Type B pancreatic cell (in vitro differentiated cells): ENCODE measurements at places on chromosomes 1 and 21. TPM values are rescaled to one million over a fixed set of nuclear protein-coding genes. Genes with fewer than 3 reads are reported as not detected.

DNA sequence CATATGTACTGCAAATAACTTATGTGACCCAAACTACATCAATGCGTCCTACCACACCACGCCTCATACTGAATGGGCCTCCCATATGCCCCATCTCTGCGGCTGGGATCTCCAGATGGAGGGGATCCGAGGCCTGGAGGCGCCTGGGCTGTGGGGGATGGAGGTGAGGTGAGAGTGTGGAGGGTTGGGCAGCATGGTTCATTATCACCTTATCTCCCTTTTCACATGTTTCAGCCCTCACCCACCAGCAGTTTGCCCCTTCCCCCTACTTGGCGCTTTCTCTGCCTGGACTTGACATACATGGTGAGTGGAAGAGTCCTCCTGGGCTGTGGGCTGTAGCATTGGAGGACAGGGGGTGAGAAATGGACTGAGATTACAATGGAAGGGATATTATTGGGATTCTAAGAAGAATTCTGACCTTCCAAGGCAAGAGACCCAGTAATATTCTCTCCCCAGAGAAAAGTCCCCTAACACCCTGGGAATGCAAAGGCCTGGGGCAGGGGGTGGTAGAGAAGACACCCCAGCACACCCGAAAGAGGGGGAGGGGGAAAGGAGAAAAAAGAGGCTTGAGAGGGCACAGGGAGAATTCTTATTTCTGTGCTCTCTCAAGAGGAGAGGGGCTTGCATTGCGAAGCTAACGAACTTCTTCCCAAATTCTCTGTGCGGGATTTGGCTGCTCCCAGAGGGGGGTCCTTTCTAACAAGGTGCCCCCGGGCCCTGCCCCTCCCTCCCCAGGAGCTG is 61.4 kb downstream of the MEF2D start:
- no peak overlapping the region for H3K4me3 ChIP-seq
- peaks cover 8% of the 10 kb centered on the region for H3K4me1 ChIP-seq
- H3K27ac ChIP-seq: no peak overlapping the region
- no peak for DNase-seq

DNA sequence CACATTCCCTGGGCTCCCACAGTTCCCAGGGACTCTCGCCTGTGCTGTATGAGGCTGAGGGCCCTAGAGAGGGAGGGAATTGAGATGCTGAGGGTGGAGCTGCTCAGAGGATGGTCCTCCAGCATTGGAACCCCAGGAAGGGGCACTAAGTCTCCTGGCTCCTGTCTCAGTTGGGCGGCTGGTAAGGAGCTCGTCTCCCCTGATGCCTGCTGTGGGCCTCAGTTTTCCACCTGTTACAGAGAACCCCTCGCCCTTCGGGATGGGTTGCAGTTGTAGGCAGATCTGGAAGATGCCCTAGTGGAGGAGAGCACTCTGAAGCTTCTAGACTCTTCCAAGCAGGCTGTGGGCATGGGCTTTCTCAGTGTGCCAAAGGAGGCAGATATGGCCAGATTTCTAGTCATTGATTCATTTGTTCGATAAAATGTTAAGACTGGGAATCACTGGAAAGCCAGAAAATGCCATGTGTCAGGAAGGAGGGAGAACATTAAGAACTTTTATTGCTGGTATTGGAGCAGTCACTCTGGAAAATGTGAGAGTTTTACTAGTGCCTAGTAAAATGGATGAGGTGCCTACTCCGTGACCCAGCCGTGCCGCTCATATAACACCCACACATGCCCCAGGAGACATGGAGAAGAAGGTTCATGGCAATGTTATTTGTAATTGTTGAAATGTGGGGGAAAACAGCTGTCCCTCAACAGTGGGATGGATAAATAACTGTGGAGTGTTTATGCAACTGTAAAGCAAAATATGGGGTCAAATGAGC is 828 bp upstream of the MYBPH start:
- no peak for DNase-seq
- no peak overlapping the region for H3K27ac ChIP-seq
- peaks cover 27% of the 10 kb centered on the region for H3K4me1 ChIP-seq

- no peak for DNase-seq
- H3K27ac ChIP-seq: no peak overlapping the region
- H3K36me3 ChIP-seq: no peaks in the 10 kb centered on the region
These were observed 267.3 kb upstream of the DUSP10 start for GRCh38 chr1:222009105-222009730.

GRCh38 chr21:22890656-22891055 is 1892.4 kb downstream of the NCAM2 start:
- DNase-seq: no peak
- no peak overlapping the region for H3K4me3 ChIP-seq
- no peaks in the 10 kb centered on the region for H3K36me3 ChIP-seq
- H3K4me1 ChIP-seq: peaks cover 4% of the 10 kb centered on the region
- no peaks in the 10 kb centered on the region for H3K27me3 ChIP-seq

DNA sequence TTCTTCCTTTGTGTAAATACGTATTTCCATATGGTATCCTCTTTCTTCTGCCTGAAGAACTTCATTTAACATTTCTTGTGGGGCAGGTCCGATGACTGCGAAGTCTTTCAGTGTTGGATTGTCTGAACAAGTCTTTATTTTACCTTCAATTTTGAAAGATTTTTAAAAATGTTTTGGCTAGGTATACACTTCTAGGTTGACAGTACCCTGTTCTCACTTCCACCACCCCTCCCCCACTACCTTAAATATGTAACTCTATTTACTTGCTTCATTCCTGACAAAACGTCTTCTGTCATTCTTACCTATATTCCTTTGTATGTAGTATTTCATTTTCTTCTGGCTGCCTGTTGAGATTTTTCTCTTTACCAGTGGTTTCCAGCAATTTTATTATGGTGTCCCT is 85.7 kb upstream of the ARTN start:
- peaks cover 10% of the 10 kb centered on the region for H3K36me3 ChIP-seq
- H3K27ac ChIP-seq: no peak overlapping the region
- H3K4me3 ChIP-seq: no peak overlapping the region
- no peaks in the 10 kb centered on the region for H3K27me3 ChIP-seq

- peaks cover 13% of the 10 kb centered on the region for H3K36me3 ChIP-seq
- H3K4me1 ChIP-seq: no peaks in the 10 kb centered on the region
- no peak for DNase-seq
- peaks cover 46% of the 10 kb centered on the region for H3K27me3 ChIP-seq
These were observed 610 bp downstream of the COL6A2 start for GRCh38 chr21:46098303-46099141.

GRCh38 chr1:88276163-88276562 is 407.9 kb upstream of the PKN2 start:
- H3K27me3 ChIP-seq: no peaks in the 10 kb centered on the region
- H3K4me3 ChIP-seq: no peak overlapping the region
- no peaks in the 10 kb centered on the region for H3K36me3 ChIP-seq
- no peak for DNase-seq
- no peaks in the 10 kb centered on the region for H3K4me1 ChIP-seq
- peak overlapping the region; percentile 20 for H3K27ac ChIP-seq

DNA sequence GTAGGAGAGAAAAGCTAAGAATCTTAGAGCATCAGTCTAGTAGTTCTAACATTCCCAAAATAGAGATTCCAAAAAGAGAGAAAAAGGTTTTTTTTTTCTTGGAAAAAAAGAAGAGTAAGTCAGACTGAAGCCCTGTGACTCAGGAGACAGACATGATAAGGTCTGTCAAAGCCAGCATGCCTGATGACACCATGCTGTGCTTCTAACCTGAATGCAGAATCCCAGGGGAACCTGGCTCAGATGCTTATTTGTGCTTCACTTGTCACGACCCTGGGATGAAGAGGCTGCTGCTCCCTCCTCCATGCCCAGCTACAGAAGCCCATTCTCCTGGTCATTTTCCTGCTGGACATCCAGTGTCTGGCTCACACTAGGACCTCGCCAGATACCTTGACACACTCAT is 44.3 kb downstream of the ERICH3 start:
- H3K27ac ChIP-seq: no peak overlapping the region
- peaks cover 4% of the 10 kb centered on the region for H3K27me3 ChIP-seq
- H3K36me3 ChIP-seq: no peaks in the 10 kb centered on the region
- H3K4me3 ChIP-seq: no peak overlapping the region
- H3K4me1 ChIP-seq: no peaks in the 10 kb centered on the region
- no peak for DNase-seq

DNA sequence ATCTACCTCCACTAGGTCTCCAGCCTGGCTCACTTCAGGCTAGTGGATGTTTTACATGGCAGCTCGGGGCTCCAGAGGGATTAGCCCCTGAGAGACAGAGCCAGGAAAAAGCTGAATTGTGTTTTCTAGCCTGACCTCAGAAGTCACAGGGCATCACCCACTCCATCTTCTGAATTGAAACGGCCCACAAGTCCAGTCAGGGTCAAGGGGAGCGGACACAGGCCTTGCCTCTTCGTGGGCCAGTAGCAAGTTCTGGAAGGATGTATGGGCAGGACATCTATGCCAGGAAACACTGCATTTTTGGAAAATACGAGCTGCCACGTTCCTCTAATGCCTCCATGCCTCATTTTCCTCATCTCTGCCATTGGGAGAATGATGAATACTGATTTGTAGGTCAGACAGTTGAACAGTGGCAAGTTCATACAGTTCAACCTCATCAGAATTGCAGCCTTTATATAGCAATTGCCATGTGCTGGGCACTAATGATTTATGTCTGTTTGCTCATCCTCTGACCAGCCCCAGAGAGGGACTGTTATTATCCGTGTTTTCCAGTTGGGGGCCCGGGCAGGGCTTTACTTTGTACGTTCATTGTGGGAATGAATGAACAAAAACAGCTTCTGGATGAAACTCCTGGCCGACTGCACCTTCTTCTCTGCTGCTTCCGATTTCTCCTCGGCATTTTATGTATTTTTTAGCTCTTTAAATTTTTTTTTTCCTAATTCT is 23.2 kb upstream of the PCBP3 start:
- peaks cover 13% of the 10 kb centered on the region for H3K4me1 ChIP-seq
- peaks cover 6% of the 10 kb centered on the region for H3K27me3 ChIP-seq
- H3K27ac ChIP-seq: no peak overlapping the region
- H3K36me3 ChIP-seq: no peaks in the 10 kb centered on the region
- no peak for DNase-seq

DNA sequence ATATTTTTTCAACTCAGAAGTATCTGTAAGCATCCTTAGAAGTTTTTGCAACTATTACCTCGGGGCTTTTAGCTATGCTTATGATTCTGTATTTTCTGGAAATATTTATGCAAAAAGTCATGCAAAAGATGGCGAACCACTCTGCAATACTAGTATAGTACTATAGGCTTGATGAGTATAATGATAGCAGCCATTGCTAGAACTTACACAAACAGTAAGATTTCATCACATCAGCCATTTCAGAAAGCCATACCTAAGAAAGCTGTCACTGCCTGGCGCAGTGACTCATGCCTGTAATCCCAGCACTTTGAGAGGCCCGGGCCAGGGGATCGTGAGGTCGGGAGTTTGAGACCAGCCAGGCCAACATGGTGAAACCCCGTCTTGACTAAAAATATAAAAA is 227.1 kb downstream of the LRRC7 start:
- H3K4me1 ChIP-seq: no peaks in the 10 kb centered on the region
- H3K27me3 ChIP-seq: no peaks in the 10 kb centered on the region
- no peak overlapping the region for H3K27ac ChIP-seq
- no peak overlapping the region for H3K4me3 ChIP-seq
- no peak for DNase-seq
- H3K36me3 ChIP-seq: no peaks in the 10 kb centered on the region

GRCh38 chr1:58062635-58063034 is 483.9 kb downstream of the OMA1 start:
- no peak for DNase-seq
- peaks cover 4% of the 10 kb centered on the region for H3K27me3 ChIP-seq
- H3K4me1 ChIP-seq: peaks cover 4% of the 10 kb centered on the region
- no peaks in the 10 kb centered on the region for H3K36me3 ChIP-seq

- peak overlapping the region; percentile 70 for H3K4me3 ChIP-seq
- H3K36me3 ChIP-seq: peaks cover 3% of the 10 kb centered on the region
These were observed 31.7 kb upstream of the CACYBP start for GRCh38 chr1:174967845-174968705.

GRCh38 chr1:228866468-228866867 is 131.2 kb downstream of the RHOU start:
- no peaks in the 10 kb centered on the region for H3K36me3 ChIP-seq
- H3K27ac ChIP-seq: peak overlapping the region; percentile 97
- no peaks in the 10 kb centered on the region for H3K27me3 ChIP-seq

DNA sequence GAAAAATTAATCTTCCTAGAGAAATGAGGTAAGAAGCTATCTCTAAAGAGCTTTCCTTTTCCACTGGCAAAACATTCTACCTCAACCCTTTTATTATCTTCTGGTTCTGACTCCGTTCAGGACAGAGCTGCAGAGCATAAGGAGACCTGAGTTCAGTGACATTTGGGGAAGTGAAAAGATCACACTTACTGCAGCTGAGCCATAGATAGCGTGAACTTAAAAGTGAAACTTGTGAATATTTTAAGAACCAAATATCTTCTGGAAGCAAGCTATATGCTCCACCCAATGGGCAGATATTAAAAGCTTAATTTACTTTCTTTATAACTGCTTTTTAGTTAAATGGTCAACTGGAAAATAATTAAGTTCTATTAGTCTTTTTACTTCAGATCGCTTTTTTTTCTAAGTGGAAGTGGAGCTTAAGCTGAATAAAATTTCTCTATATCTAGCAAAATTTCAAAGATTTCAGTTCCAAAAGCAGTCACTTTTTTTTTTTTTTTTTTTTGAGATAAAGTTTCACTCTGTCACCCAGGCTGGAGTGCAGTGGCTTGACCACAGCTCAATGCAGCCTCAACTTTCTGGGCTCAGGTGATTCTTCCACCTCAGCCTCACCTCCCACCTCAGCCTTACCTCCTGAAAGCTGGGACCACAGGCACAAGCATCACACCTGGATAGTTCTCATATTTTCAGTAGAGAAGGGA is 11.9 kb downstream of the PTPN22 start:
- H3K4me3 ChIP-seq: no peak overlapping the region
- H3K4me1 ChIP-seq: no peaks in the 10 kb centered on the region
- H3K36me3 ChIP-seq: no peaks in the 10 kb centered on the region
- H3K27me3 ChIP-seq: no peaks in the 10 kb centered on the region

DNA sequence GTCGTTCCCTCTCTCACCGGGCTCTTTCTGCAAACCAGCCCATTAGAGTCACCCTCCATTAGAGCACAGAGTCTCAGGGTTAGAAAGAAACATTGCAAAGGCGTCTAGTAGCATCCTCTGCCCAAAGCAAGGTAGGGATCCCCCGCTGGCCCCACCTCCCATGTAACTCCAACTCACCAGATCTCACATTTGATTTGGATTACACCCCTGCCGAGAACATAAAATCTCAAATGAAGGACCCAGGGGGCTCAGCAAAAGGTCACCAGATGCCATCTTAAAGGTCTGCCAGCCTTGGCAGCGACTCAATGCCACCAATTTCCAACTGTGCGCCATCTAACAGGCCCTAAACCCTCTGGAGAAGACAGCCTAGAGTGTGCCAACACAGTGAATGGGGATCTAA is 14.1 kb downstream of the C1orf87 start:
- H3K36me3 ChIP-seq: no peaks in the 10 kb centered on the region
- H3K4me1 ChIP-seq: no peaks in the 10 kb centered on the region
- H3K4me3 ChIP-seq: no peak overlapping the region
- DNase-seq: no peak
- no peaks in the 10 kb centered on the region for H3K27me3 ChIP-seq

GRCh38 chr1:119808491-119808890 is 2.8 kb downstream of the REG4 start:
- peaks cover 15% of the 10 kb centered on the region for H3K27me3 ChIP-seq
- no peak overlapping the region for H3K27ac ChIP-seq
- DNase-seq: no peak
- H3K4me1 ChIP-seq: no peaks in the 10 kb centered on the region

- peaks cover 18% of the 10 kb centered on the region for H3K4me1 ChIP-seq
- H3K36me3 ChIP-seq: peaks cover 32% of the 10 kb centered on the region
- no peak overlapping the region for H3K4me3 ChIP-seq
- no peaks in the 10 kb centered on the region for H3K27me3 ChIP-seq
These were observed 30.8 kb downstream of the TFAP2E start for GRCh38 chr1:35603941-35604340.

Gene ADAM30
- not detected in 2 replicates for total RNA-seq

Gene MMP23B
- total RNA-seq: 2.2 and 6.8 TPM in 2 replicates

Gene MYCL
- 19.5 and 36.5 TPM in 2 replicates for total RNA-seq

Gene KLF18
- not detected in 2 replicates for total RNA-seq

Gene LCE1E
- not detected in 2 replicates for total RNA-seq

Gene PTPRU
- 66.6 and 129 TPM in 2 replicates for total RNA-seq
